ENCODE measurements at places on chromosomes 3 and 15.

GRCh38 chr3:128215290-128215689, 62.0 kb downstream of the EEFSEC start:
- DNase-seq, result no peak

DNA sequence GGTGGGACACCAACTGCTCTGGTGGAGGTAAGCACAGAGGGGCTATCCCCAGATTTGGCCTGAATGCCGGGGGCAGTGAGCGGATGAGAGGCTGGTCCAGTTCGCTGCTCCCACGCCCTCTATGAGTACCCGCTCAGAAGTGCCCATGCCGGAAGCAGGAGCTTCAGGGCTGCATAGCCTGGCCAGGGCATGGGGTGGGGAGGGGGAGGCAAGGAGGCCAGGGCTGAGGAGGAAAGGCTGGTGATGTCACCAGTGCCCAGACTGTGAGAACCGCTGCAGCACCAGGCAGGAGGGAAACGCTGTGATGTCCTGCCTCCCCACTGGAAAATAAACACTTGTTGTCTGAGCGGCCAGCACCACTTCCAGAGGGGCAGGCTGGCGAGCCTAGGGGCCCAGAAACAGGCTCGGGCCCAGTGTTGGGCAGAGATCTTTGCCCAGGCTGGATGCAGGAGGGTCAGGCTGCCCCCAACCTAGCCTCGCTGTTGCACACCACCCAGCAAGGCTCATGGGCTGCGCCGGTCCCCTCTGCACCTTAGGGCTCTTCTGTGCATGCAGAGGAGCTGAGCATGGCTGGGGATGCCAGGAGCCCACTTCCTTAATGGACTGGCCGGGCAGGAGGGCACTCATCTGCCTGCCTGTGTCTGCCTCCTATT, 10.9 kb upstream of the DLL4 start:
- DNase-seq, result no peak

- DNase-seq, result no peak
Measured at GRCh38 chr3:117836296-117836695, 1126.7 kb downstream of the TUSC7 start.

- no peak for DNase-seq
Measured at GRCh38 chr3:61574854-61575253, 13.5 kb downstream of the PTPRG start.

GRCh38 chr3:129378949-129379348, 49.5 kb downstream of the EFCAB12 start:
- DNase-seq, result no peak

DNA sequence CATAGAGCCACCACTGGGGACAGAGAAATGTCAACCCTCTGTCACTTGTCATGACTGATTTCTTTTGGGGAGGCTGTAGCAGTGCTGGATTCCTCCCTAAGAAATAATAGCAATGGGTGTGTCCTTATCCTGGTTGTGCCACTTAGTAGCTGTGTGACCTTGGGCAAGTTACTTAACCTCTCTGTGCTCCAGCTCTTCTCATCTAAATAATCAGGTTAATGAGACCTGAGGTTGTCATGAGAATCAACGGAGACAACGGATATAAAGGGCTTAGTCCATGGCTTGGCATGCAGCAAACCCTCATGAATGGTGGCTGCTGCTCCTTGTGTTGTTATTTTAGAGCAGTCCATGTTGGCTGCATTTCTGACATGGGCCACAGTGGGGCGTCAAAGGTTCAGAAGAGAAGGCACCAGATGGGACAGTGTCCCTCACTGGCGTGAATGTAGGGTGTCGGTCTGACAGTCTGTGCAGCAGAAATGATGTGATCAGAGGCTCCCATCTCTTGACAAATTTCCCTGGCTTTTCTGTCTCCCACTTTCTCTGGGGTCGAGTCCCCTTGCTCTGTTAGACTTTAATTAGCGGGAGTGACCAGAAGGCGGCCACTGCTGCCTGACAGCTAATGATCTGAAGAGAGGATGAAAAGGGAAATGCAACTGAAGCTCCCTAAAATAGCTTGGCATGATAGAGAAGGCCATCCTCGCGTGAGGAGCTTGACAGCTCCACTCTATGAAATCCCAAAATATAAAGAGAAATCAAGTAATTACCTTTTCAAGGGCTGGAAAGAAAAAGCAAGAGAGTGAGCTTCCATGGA, 209.4 kb downstream of the CADPS start:
- no peak for DNase-seq

GRCh38 chr3:40211579-40211978, 97.9 kb upstream of the EIF1B start:
- DNase-seq, result no peak

- DNase-seq, result no peak
Measured at GRCh38 chr15:37221671-37222145, 121.4 kb upstream of the MEIS2 start.

- DNase-seq, result no peak
Measured at GRCh38 chr3:54670201-54671000, 257.5 kb downstream of the LRTM1 start.

DNA sequence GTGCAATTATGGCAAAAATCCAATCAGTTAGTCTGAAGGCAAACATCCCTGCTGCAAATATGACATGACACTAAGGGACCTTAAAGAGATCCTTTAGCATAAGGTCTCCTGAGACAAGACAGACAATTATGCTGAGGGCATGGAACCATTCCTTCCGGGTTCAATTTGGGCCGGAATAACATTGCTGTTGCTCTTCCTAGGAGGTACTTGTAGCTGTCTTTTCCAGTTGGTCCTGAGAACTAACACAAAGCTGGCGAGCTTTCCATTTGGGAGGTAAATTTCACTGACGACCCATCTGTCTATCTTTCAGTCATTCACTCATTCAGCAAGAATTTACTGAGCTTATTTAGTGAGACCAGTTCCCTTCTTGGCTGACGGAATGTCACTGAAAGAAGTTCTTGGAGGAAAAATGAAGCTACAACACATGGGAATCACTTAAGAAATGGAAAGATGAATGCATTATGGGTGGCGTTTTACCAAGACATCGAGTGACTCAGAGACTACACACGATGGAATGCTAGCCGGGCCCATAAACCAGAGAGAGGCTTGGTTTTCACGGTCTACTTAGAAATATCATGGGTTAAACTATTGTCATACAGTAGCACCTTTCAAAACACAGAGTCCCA, 215.5 kb downstream of the PDZRN3 start:
- no peak for DNase-seq

GRCh38 chr3:102444101-102444500, 9.3 kb downstream of the ZPLD1 start:
- DNase-seq, result no peak

DNA sequence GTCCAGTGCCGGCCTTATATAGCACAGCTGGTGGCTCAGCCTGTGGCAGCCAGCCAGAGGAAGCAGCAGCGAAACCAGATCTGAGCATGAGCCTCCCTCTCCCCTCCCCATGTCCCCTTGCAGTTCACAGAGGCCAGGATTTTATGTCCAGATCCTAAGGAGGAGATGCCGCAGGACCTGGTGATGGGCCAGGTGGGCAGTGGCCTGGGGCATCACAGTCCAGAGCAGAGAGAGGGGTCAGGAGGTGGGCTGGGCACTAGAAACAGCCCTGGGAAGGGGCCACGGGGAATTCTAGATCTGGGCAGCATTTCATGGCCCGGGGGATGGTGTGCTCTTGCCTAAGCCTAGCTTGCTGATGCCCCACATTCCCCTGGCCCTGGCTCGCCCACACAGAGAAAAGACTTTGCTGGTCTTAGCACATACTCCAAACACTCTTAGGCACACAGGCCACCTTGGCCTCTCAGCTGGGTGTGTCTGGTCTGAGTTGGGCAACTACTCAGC, 259 bp upstream of the CILP start:
- DNase-seq, result no peak

DNA sequence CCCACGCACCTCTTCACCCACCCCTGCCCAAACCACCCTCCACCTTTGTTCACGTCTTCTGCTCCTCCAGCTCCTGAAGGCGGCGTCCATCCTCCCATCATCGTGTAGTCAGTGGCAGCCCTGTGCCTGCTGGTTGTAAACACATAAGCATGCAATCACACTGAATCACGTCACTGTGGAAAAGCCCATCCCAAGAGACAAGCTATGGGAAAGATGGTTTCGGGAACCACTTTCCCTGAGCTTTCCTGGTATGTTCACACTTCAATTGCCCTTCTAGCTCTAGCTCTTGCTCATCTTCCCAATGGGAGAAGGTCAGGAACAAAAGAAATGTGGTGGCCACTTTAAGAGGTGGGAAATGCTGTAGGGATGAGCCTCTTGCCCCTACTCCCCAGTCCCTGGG, 14.4 kb upstream of the GOLGA8J start:
- no peak for DNase-seq

DNA sequence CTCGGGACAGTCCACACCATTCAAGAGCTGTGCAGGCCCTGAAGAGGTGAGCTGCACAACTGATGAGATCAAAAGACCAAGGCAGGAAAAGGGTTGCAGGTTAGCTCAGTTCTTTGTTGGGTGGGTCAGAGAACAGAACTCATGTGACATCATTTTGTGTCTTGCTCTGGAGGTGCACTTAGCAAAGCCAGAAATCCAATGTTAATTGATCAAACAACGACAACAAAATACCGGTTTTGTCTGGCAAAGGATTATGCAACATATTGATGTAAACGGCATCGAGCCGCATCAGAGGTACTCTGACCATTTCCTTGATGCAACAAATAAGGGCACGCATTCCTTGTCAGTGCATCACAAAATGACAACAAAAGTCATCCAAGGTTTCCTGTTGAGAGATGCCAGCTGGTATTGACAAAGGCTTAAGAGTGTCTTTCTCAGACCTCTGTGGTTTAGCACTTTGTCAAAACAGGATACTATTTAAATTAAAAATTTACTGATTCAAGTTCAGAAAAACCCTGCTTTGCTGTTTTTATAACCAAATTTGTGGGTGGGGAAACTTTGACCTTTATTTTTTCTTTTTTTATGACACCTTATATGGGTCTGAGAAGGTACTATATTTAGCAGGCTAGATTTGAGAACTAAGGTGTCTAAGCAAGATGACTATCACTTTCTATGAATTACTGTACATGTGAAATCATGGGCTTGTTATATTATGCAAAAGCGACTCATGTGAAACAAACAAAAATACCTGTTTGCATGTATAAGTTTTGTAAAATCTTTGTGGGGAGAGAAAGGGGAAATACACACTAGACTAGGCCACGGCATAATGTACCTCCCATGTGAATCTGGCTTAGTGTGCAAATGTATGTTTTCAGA, 496.1 kb downstream of the FOXP1 start:
- no peak for DNase-seq

DNA sequence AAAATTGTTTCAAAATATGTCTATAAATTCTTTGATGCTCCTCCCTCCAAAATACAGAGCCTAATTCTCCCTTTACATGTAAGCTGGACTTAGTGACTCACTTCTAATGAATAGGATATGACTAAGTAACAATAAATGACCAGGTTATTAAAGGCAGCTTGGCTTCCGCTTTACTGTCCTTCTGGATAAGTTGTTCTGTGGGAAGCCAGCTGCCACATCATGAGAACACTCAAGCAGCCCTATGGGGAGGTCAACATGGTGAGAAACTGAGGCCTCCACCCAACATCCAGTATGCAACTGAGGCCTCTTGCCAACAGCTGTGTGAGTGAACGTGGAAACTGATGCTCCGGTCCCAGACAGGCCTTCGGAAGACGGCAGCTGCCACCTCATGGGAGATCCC, 247.3 kb upstream of the CHRM5 start:
- no peak for DNase-seq

- no peak for DNase-seq
Measured at GRCh38 chr3:78641703-78642102, 1126.1 kb downstream of the ROBO1 start.

- no peak for DNase-seq
Measured at GRCh38 chr15:63430766-63431451, 49.3 kb upstream of the CA12 start.

GRCh38 chr3:136606990-136607389, 145.2 kb downstream of the STAG1 start:
- no peak for DNase-seq

GRCh38 chr3:140316868-140317400, 360.9 kb upstream of the TRIM42 start:
- no peak for DNase-seq

- DNase-seq, result no peak
Measured at GRCh38 chr3:139230391-139230790, 113.4 kb upstream of the MRPS22 start.

DNA sequence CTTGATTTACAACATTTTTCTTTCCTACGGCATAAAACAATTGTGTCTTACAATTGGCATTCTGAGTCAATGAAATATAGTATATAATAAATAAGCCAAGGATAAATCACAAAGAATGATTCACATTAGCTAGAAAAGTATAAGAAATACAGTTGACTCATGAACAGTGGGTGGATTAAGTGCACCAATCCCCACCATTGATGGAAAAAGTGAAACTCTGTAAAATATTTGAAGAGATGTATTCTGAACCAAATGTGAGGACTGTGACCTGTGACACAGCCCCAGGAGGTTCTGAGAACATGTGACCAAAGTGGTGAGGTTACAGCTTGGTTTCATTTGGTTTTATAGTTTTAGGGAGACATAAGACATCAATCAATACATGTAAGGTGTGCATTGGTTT, 227.5 kb downstream of the ALCAM start:
- no peak for DNase-seq

GRCh38 chr15:49692514-49693090, 71.8 kb downstream of the DTWD1 start:
- no peak for DNase-seq

DNA sequence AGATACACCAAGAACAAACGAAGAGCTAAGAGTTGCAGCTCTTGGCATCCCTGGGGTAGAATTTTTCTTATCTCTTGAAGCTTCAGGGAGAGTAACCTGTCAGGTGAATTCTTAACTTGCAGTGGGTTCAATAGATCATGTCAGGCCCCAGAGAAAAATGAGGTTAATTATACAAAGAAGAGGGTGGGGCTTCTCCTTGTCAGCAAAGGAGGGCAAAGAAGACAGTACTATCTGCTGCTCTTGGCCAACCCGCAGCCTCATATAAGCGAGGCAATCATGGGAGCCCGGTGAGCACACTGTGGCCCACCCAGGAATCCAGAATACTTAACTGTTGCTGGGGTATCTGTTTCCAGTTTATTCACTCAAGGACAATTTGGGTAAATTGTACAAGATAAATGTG, 110.2 kb downstream of the SEMA5B start:
- DNase-seq, result no peak

GRCh38 chr15:42348083-42348482, 11.2 kb upstream of the CAPN3 start:
- no peak for DNase-seq

- DNase-seq, result no peak
Measured at GRCh38 chr3:122515870-122516269, 1.1 kb upstream of the KPNA1 start.

DNA sequence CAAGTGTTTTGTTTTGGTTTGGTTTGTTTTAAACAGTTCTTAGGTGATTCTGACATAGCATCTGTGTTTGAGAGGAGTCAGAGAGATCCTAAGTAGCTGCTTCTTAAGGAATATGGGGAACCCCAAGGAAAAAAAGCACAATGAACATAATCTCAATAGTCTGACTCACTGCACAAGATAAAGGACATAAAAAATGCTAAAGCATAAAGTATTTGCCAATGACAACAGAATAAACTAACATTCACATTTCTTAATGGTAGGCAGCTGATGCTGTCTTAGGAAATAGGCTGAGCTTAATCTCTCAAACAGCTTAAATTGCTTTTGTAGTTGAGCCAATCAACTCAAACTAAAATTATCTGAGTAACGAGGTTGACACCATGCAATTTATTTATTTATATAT, 2.9 kb downstream of the NCEH1 start:
- no peak for DNase-seq

Data from activated CD8-positive, alpha-beta memory T cell treated with anti-CD3 and anti-CD28 coated beads for 4 hours (primary cell).